Testis (tissue), 5 donors: ENCODE measurements at places on chromosomes 3 and 15. TPM values are rescaled to one million over a fixed set of nuclear protein-coding genes. Genes with fewer than 3 reads are reported as not detected.

DNA sequence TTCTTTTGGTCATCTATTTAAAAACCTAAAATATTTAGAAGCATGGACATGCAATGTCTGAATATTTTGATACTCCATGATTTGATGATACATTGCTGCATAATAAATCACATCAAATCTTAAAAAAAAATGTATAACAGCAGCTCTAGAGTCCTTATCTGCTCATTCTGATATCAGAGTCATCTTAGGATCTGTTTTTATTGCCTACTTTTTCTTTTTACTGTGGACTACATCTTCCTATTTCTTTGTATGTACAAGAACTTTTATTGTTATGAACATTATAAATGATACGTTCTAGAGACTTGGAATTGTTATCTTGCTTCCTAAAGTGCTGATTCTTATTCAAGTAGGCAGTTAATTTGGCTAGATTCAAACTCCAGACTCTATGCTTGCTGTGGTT lies 72.7 kb downstream of the IQCH start:
- no peaks in the 10 kb centered on the region for H3K36me3 ChIP-seq
- no peak overlapping the region for H3K4me3 ChIP-seq
- no peak overlapping the region for H3K27ac ChIP-seq

- no peaks in the 10 kb centered on the region for H3K27me3 ChIP-seq
- DNase-seq = no peak
- H3K27ac ChIP-seq = no peak overlapping the region
- H3K4me1 ChIP-seq = no peaks in the 10 kb centered on the region
- no peaks in the 10 kb centered on the region for H3K36me3 ChIP-seq
Observed at GRCh38 chr15:45645026-45645980, 10.5 kb downstream of the SQOR start.

- H3K4me1 ChIP-seq = no peaks in the 10 kb centered on the region
- no peak overlapping the region for H3K4me3 ChIP-seq
- H3K36me3 ChIP-seq = no peaks in the 10 kb centered on the region
Observed at GRCh38 chr3:52397676-52398399, 47.1 kb downstream of the SEMA3G start.

- H3K27ac ChIP-seq = no peak overlapping the region
- H3K4me1 ChIP-seq = peaks cover 23% of the 10 kb centered on the region
- H3K36me3 ChIP-seq = no peaks in the 10 kb centered on the region
- peak; percentile 78 for DNase-seq
- H3K4me3 ChIP-seq = no peak overlapping the region
Observed at GRCh38 chr3:72177075-72178050, 392.4 kb upstream of the PROK2 start.

DNA sequence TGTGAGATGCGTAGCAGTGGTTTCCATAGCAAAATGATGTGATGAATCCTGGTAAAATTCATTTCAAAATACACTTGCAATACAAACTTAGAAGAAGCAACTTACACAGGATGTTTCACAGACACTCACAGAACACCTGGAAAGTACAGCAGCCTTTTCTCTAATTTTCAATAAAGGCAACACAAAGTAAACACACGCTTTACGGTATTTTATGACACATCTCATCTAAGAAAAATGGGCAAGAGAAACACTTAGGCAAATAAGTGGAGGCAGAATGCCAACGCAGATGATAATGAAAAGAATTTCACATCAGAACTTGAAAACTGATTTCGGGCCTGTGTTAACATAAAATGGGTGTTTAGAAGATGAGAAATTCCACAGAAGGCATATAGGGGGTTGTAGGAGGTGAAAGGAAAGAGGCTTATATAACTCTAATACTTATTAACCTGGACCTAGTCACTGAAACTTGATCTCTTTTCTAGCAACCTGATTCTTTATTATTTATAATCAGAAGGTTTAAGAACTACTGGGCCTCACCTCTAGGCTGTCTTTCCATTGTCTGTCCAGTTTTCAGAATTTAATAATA lies 25.6 kb upstream of the MAP3K13 start:
- no peaks in the 10 kb centered on the region for H3K36me3 ChIP-seq
- H3K4me1 ChIP-seq = no peaks in the 10 kb centered on the region
- no peak for DNase-seq
- H3K27me3 ChIP-seq = no peaks in the 10 kb centered on the region
- H3K27ac ChIP-seq = no peak overlapping the region

- no peak overlapping the region for H3K27ac ChIP-seq
- H3K4me3 ChIP-seq = no peak overlapping the region
- H3K4me1 ChIP-seq = no peaks in the 10 kb centered on the region
- no peaks in the 10 kb centered on the region for H3K27me3 ChIP-seq
- H3K36me3 ChIP-seq = no peaks in the 10 kb centered on the region
Observed at GRCh38 chr3:3160826-3161225, 18.7 kb downstream of the CRBN start.

DNA sequence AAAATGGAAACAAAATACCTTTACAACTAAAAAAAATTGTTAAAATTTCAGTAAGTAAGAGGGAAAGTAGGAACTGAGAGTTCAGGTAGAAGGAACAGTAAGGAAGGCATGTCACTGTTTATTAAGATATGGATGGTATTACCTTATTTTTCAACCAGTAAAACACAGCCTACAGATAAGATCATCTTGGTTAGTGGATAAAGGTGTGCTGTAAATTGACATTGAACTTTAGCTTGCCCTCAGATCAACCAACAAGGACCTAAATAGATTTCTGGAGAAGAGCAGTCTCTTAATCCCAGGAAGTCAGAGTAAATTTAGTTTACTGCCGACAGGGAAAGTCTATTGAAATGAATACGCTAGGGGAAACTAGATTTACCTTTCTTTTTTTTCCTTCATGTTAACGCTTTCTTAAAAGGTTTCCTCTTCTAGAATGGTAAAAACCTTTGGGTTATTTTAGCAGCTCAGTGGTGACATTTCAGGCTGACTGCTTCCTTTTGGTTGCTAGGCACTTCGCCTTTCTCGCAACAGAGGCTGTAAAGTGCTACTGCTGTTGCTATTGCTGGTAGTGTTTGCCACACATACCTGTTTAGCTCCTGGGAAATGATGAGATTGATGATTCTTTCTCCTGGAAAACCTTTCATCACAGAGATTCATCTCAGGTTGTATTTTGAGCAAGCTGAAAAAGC lies 12.9 kb downstream of the DZIP3 start:
- no peaks in the 10 kb centered on the region for H3K27me3 ChIP-seq
- no peak overlapping the region for H3K4me3 ChIP-seq
- H3K36me3 ChIP-seq = no peaks in the 10 kb centered on the region
- no peak for DNase-seq
- H3K27ac ChIP-seq = no peak overlapping the region
- H3K4me1 ChIP-seq = peaks cover 13% of the 10 kb centered on the region

- H3K4me1 ChIP-seq = peaks cover 16% of the 10 kb centered on the region
- no peak for DNase-seq
- H3K36me3 ChIP-seq = no peaks in the 10 kb centered on the region
- H3K4me3 ChIP-seq = peak overlapping the region; percentile 89
Observed at GRCh38 chr3:47379411-47379899, 1.4 kb upstream of the PTPN23 start.

- no peaks in the 10 kb centered on the region for H3K27me3 ChIP-seq
- no peak overlapping the region for H3K27ac ChIP-seq
- peaks cover 18% of the 10 kb centered on the region for H3K4me1 ChIP-seq
- DNase-seq = no peak
- peaks cover 3% of the 10 kb centered on the region for H3K36me3 ChIP-seq
- H3K4me3 ChIP-seq = no peak overlapping the region
Observed at GRCh38 chr3:149528340-149528650, 53.8 kb downstream of the TM4SF4 start.

DNA sequence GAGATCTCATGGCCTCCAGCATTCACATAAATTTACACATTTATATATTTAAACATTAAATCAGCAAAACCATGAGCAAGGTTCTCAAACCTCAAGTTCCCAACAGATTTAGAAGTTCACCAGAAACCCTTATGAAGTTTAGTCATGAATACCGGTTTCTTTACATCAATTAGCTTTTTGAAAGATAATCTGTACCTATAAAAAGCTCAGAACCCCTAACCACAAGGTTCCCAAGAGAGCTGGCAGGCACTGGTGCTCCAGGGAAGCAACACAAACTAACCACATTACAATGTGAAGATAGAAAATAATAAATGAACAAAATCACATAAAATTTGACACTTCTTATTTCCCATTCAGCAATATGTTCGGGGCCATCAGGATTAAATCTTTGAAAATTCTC lies 150.9 kb downstream of the FBN1 start:
- no peak overlapping the region for H3K4me3 ChIP-seq
- peaks cover 7% of the 10 kb centered on the region for H3K4me1 ChIP-seq
- no peaks in the 10 kb centered on the region for H3K36me3 ChIP-seq
- peak overlapping the region; percentile 65 for H3K27ac ChIP-seq

DNA sequence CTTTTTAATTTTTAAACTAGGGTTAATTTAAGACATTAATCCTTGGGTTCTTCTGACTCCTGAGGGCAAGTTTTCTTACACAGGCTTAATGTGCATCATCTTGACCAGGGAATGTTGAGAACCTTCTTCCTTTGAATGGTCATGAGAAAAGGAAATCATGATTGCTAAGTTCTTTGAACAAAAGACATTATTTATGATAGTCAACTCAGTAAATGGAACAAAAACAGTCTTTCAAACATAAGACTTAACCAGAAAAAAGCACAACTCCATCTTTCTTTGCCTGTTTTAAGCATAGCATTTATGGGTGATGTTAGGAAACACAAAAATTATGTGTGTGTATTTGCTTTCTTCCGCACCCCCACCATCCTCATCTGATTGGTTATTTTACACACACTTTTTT lies 5.4 kb downstream of the TLNRD1 start:
- H3K36me3 ChIP-seq = no peaks in the 10 kb centered on the region
- no peaks in the 10 kb centered on the region for H3K4me1 ChIP-seq
- no peaks in the 10 kb centered on the region for H3K27me3 ChIP-seq
- no peak overlapping the region for H3K4me3 ChIP-seq

GRCh38 chr3:10729439-10729838 lies 86.6 kb upstream of the SLC6A11 start:
- no peaks in the 10 kb centered on the region for H3K4me1 ChIP-seq
- H3K27me3 ChIP-seq = no peaks in the 10 kb centered on the region
- DNase-seq = no peak
- no peak overlapping the region for H3K27ac ChIP-seq

GRCh38 chr15:51874751-51875644 lies 45.5 kb downstream of the TMOD3 start:
- H3K27ac ChIP-seq = no peak overlapping the region
- no peak for DNase-seq
- no peaks in the 10 kb centered on the region for H3K36me3 ChIP-seq

DNA sequence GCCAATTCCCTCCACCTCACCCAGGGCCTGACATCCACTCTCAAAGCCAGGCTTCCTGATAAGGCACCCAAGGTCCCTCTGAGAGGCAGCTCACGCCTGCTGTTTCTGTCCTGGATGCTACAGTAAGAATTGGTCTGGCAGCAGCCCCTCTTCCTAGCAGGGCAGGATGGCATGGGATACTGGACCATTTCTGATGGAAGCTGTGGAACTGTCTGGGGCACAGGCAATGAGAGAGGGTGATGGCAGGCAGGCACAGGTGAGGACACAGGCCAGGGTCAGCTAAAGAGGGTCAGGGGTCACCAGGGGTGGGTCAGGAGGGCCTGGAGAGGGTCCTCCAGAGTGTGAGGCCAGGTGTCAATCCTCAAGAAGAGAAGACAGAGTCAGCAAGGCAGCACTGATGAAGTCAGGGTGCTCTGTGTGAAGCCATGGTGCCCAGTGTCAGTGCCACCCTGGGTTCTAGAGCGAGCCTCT lies 41.9 kb upstream of the SLC41A3 start:
- H3K27ac ChIP-seq = no peak overlapping the region
- DNase-seq = no peak
- H3K4me3 ChIP-seq = no peak overlapping the region

GRCh38 chr3:23884481-23884880 lies 32.3 kb downstream of the NKIRAS1 start:
- H3K4me1 ChIP-seq = no peaks in the 10 kb centered on the region
- no peak overlapping the region for H3K4me3 ChIP-seq

GRCh38 chr3:66394753-66395249 lies 106.0 kb downstream of the LRIG1 start:
- no peak overlapping the region for H3K27ac ChIP-seq
- peaks cover 26% of the 10 kb centered on the region for H3K4me1 ChIP-seq
- H3K27me3 ChIP-seq = no peaks in the 10 kb centered on the region
- H3K4me3 ChIP-seq = no peak overlapping the region
- no peak for DNase-seq
- no peaks in the 10 kb centered on the region for H3K36me3 ChIP-seq

DNA sequence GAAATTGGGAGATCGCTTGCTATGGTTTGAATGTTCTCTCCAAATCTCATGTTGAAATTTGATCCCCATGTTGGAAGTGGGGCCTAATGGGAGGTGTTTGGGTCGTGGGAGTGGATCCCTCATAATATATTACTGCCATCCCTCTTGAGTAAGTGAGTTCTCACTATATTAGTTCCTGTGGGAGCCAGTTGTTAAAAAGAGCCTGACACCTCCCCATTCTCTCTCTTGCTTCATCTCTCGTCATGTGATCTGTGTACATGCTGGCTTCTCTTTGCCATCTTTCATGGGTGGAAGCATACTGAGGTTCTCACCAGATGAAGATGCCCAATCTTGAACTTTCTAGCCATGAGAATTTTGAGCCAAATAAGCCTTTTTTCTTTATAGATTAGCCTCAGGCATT lies 43.0 kb upstream of the IL20RB start:
- no peak for DNase-seq
- no peak overlapping the region for H3K4me3 ChIP-seq

DNA sequence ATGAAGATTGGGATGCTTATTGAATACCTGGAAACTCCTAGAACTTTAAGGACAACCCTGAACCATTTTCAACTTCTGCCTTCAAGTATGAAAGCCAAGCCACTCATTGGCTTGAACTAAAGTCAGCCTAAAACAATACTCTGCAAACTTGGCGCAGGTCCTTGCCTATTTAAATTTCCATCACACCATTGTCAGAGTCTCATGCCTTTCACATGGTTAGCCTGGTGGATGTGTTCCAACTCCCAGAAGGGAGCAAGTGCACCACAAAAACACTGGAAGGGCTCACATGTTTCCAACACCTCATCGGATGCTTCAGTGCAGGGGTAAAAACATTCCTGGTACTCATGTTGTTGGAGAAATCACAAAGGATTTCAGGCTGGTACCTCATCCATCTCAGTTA lies 511.6 kb upstream of the MDFIC2 start:
- no peaks in the 10 kb centered on the region for H3K27me3 ChIP-seq
- H3K4me3 ChIP-seq = no peak overlapping the region
- H3K36me3 ChIP-seq = no peaks in the 10 kb centered on the region
- no peak for DNase-seq
- no peak overlapping the region for H3K27ac ChIP-seq
- H3K4me1 ChIP-seq = no peaks in the 10 kb centered on the region

Gene ITIH4
- 19.9 TPM for total RNA-seq

Gene STRIT1
- total RNA-seq = not detected

Gene AADAC
- total RNA-seq = 0.31 TPM

Gene ROPN1
- total RNA-seq = 139 TPM

Gene CHRNA7
- total RNA-seq = 24.5 TPM

Gene RARRES1
- total RNA-seq = 0.24 TPM

Gene CMTM8
- total RNA-seq = 6.8 TPM

Gene SPTBN5
- total RNA-seq = 1.4 TPM

Gene GOLGA6L9
- total RNA-seq = 13.8 TPM

Gene GPR149
- total RNA-seq = 0.37 TPM
